Activated naive CD8-positive, alpha-beta T cell treated with anti-CD3 and anti-CD28 coated beads, Interleukin-2, amount 10 ng/mL, durations not matched to agents 7 days and 5 days (primary cell): ENCODE measurements at places on chromosomes 1 and 21.

DNA sequence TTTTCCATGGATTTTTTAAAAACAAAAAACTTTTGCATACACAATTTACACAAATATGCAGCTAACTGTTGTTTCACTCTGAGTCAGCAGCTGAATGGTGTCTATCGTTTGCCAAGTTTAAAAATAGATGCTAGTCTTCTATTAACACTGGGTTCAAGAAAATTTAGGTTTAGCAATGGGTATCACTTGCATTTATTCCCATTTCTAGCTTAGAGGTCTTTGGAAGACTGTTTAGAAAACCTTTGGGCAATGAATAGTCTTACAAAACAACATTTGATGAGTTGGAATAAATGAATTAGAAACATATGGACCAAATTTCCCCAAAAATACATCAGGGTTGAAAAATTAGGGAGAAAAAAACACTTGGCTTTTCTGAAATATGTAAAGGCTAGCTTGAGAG is 165.8 kb downstream of the LYPLAL1 start:
- no peak for DNase-seq

GRCh38 chr1:224542783-224543440 is 73.2 kb upstream of the CNIH3 start:
- DNase-seq: no peak

GRCh38 chr1:118717893-118718292 is 270.2 kb downstream of the TBX15 start:
- no peak for DNase-seq

DNA sequence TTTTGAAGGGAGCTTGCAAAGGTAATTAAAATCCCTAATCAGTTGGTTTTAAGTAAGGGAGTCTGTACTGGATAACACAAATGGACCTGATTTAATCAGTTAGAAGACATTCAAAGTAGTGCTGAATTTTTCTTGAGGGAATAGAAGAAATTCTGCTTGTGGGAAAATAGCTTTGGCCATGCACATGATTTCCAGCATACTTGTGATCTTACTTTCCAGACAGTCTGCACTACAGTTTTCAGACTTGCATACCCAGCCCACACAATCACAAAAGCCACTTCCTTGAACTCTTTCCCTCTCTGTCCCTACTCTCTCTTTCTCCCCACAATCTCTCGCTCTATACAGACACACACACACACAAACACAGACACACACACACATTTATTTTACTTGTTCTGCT is 852.1 kb downstream of the PLA2G4A start:
- DNase-seq: no peak

- DNase-seq: no peak
Measured at GRCh38 chr1:22388671-22389450, 62.8 kb upstream of the ZBTB40 start.

DNA sequence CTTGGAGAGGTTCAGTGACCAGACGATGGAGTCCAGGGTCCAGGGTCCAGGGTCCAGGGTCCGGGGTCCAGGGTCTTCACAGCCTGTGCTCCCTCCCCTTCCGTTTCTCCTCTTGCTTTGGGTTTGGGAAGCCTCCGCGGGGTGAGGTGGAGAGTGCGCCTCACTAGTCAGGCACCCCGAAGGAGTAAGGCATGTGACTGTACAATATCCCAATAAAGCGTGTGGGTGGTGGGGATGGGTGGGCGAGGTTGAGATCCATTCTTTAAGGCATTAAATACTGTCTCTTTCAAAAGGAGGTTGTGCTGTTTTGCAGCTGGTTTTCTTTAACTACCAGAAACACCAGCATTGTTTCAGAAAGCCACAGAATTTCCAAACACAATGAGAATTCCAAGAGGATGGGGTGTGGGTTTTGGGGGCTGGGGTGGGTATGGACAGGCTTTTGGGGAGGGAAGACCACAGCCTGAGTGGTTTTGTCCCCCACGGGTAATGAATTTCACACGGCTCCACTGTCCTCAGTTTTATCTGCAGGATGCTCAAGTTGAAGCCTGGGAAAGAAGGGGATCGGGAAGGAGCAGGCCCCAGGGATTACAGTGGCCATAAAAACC is 65.7 kb downstream of the KIF26B start:
- no peak for DNase-seq

DNA sequence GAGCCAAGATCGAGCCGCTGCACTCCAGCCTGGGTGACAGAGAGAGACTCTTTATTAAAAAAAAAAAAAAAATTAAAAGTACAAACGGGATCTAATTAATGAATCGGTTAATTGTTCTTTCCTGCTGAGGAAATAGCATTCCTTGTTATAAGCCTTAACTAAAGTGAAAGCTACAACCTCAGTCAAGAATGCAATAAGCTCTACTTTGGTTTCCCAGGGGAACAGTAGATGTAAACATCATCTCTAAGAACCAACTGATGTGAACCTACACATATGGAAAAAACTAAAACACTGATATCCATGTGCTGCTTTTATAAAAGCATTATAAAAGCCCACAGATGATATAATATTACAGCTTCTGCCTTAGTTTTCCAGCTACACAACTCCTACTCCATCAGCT is 41.9 kb downstream of the LPGAT1 start:
- DNase-seq: no peak

GRCh38 chr1:116397728-116398127 is 24.7 kb downstream of the ATP1A1 start:
- no peak for DNase-seq

DNA sequence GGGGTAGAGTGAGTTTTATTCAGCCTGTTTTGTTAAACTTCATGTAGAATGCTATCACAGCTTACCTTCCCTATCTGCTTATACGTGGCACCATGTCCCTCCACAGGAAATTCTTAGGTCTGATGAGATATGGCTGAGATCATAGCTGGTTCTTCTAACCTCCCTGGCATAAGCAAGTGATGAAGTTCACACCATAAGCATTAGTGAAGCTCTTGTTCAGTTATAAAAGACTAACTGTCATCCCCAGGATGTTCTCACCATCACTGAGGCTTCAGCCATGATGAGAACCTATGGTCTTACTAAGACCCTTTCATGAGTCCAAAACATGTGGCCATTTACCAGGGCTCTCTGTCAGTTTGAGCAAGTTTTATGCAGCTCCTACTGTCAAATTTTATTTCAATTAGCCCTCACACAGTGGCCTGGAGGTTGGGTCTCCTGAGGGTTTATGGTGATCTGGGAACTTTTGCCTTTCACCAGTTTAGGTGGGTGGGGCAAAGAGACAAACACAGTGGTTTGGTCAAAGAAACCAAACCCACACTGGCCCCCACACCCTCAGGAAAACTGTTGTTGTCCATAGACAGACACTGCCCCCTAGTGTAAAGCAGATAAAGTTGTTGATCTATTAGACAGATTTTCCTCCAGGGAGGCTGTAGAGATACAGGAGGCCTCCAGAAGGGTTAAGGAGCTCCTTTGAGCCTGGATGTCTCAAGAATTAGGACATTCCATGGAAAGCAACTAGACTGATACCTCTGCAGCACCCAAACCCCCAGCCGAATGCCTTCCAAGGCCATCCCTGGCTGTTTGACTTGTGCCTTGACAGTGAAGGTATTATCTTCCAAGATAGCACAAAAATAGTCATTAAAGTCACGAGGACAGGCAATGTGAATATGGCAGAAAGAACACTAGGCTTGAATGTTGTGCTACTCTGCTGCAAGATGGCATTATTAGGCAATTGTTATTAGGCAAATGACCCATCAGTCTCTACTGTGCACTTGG is 5.0 kb downstream of the SLC22A15 start:
- no peak for DNase-seq

DNA sequence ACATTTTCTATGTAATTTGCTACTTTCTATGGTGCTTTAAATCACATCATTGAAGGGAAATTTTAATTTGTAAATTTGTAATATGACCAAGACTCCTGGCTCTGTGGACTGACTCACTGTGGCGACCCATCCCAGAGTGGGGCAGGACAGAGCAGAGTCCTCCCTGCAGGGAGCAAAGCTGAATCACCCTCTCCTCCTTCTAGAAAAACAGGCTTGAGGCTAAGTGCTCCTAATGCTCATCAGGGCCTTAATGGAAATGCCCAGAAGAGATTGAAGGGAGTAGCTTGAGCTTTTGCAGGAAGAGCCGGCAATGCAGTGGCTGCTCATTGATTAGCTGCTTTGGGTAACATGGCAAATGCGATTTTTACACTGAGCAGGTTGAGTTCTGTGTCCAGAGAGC is 16.8 kb downstream of the S100A10 start:
- no peak for DNase-seq

- DNase-seq: no peak
Measured at GRCh38 chr1:241593186-241593585, 47.0 kb downstream of the CHML start.

DNA sequence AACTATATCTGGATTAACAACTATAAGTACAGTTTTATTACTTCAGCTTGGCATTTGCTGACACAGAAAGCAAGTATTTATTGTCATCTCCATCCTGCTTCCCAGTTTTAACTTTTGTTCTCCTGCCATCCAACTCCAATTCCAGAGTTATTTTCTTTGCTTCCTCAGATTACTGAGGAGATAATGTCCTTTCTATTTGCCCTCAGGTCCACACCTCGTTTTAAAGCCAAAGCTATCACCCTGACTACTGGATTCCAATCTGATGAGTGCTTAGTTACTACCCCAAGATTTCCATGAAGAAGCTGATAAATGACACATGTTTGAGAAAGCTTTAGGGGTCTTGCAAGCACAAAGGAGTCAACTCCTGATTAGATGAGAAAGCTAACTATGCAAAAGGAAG is 25.2 kb downstream of the ACKR1 start:
- no peak for DNase-seq

DNA sequence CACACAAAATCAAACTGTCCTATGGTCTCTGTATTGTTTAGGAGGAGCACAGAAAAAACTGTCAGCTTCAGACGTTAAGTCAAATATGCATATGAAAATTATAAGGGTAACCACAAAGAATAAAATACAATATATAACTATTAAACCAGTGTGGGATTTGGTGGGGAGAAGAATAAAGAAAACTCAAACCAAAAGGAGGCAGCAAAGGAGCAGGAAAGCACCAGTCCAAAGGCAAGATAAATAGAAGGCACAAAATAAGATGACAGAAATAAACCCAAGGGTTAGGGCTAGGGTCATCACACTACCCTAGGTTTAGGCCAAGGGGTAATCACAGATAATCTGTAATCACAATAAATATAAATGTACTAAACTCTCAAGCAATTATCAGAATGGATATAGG is 32.8 kb downstream of the DLGAP3 start:
- no peak for DNase-seq

DNA sequence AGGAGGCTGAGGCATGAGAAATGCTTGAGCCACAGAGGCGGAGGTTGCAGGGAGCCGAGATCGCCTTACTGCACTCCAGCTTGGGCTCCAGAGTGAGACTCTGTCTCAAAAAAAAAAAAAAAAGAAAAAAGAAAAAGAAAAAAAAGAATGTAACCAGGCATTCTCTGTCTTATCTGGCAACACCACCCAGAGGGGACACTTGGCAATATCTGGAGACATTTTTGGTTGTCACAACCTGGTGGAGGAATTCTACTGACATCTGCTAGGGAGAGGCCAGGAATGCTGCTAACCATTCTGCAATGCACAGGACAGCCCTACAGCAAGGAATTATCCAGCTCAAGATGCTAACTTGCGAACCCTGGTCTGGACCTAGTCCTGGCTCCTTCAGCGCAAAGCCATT is 2.3 kb upstream of the CNR2 start:
- DNase-seq: no peak

DNA sequence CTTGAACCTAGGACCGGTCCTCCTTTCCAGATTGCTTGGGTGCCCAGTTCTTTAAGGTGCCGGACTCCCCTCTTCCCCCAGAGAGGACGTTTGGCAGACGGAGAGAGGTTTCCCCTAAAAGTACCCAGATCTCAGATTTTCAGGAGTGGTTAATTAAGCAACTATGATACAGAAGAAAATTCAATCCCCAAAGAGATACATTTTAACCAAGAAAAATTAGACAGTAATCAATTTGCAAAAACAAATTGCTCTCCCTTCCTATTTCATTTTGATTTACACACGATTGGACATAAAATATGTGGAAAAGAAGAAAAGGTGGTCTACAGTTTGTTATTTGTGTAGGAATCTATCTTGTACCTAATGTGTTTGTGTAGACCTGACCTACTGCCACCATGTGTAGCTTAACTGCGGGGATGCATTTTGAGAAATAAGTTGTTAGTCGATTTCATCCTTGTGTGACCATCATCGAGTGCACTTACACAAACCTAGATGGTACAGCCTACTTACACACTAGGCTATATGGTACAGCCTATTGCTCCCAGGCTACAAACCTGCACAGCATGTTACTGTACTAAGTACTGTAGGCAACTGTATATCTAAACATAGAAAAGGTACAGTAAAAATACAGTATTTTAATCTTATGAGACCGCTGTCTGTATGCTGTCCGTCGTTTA is 755 bp downstream of the RPAP2 start:
- DNase-seq: no peak
